NCI-H460 (cell line): ENCODE measurements at places on chromosomes 11 and 22. TPM values are rescaled to one million over a fixed set of nuclear protein-coding genes. Genes with fewer than 3 reads are reported as not detected.

DNA sequence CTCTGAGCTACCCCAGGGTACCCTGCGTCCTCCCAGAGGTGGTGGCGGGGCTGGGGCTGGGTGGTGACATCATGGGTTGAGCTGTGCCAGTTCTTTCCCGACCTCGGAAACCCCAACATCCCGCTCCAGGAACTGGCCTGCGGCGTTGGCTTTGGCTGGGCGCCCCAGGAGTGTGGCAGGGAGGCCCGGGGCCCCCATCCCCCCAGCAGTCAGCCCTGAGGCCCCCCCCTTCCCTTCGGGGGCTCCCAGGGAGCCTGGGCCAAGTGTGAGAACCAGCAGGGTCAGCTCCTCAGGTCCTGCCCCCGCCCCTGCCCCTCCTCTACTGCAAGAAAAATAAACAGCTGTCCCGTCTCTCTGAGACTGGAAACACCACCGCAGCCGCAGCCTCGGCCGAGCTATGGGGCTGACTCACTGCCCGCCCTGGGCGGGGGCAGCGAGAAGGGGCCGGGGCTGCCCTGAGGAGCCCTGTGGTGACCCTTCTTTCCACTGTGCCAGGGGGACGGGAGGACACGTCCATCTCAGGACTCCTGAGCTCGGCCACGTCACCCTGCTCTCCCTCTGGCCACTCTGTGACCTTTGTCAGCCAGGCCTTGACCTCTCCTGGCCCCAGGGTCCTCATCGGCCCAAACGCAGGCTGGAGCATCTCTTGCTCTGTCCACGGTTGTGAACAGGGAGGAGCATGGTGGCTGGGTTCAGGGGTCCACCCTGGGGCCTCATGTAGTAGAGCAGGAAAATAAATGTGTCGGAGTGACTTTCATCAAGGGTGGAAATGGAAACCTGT is 73.4 kb downstream of the WNT7B start:
- no peak for DNase-seq

- DNase-seq = no peak
Measured at GRCh38 chr11:125627236-125627910, 2.4 kb downstream of the CHEK1 start.

- no peak for DNase-seq
Measured at GRCh38 chr22:40620464-40621046, 16.0 kb downstream of the MRTFA start.

GRCh38 chr11:44559207-44559939 is 6.1 kb upstream of the CD82 start:
- no peak for DNase-seq

Gene BATF2
- total RNA-seq = 1.6 TPM in 2 replicates

Gene CDCA5
- total RNA-seq = 20.3 and 25.2 TPM in 2 replicates

DNA sequence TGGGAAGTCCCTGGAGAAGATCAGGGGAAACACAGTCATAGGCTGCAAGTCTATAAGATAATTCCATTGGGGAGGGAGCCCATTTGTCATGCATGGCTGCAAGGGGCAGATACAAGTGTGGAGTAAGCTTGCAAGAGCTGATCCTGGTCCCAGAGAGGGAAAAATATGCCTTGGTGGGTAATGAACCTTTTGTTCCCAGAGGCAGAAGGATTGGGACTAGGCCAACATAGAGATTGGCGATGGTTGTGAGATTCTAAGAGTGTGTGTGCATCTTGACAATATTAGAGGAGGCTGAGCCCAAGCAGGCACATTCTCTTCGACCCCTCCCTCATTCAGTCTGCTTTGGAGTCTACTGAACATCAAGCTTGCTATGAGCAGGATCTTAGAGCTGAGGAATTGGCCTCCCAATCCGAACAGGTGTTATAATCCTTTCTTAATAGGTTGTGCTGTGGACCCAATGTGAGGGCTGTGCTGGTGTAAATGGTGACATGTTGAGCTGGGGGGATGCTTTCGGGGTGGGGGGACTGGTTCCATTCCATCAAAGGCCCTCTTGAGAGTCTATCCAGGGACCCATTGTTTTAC is 18.4 kb downstream of the MIAT start:
- no peak for DNase-seq

DNA sequence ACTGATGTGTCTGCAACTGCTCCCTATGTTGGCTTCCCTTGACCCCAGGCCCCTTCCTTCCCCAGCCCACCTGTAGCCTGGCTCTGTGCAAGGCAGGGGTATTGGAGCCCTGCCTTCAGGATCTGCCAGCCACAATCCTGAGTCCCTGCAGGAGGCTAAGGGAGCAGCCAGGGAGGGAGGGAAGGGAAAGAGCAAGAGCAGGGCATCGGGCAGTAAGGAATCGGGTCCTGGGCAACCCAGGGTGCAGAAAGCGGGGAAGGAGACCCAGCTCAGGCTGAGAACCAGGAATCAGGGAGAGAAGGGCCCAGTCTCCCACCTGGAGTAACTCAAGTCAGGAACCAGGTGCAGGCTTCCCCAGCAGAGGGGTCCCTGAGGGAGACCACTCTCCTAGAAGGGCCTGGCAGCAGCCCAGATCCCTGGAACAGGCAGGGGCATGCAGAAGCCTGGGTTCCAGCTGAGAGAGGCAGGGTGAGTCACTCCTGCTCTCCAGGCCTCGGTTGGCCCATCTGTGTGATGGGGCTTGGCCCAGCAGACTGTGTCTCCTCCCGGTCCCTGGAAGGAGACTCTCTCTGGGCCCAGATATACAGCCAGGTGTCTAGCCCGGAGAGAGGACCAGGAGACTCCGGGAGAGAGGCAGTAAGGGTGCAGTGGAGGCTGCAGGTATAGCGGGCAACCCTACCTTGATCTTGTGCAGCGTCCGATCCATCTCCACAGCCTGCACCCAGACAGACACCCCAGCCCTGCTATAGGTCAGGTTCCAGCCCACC is 13.4 kb downstream of the STARD10 start:
- DNase-seq = no peak

DNA sequence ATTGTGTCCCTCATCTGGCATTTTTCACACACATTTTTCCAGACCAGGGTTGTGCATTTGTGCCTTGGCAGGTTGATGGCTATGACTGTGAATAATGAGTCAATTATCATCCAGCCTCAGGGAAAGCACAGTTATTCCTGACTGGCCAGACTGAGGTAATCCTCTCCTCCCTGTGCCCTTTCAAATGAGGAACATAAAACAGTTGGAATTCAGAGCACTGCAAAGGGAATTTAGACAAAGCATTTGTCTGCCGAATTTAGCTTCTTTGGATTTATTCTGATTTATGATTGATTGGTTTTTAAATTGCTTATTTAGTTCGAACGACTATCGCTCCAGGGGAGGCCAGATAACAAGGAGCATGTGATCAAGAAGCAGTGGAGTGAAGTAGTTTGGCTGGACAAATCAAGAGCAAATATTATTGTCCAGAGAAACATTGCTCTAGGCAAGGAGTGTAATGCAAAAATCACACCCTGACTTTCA is 30.8 kb upstream of the RAG2 start:
- no peak for DNase-seq

DNA sequence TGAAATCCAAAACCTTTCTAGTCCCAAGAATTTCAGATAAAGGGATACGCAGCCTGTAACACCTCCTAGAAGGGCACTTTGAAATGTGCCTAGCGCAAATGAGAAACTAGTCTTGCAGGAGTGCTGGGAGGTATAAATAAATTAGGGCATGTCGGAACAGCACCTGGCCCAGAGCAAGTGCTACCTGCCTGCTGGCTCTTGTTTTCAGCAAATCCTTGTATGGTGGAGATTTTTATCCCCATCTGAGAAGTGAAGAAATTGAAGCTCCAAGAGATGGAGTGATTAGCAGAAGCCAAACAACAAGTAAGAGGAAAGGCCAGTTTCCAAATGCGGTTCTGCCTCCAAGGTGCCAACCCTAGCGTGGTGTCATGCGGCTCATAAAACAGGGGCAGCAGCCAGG is 36.7 kb upstream of the TFIP11 start:
- DNase-seq = no peak

DNA sequence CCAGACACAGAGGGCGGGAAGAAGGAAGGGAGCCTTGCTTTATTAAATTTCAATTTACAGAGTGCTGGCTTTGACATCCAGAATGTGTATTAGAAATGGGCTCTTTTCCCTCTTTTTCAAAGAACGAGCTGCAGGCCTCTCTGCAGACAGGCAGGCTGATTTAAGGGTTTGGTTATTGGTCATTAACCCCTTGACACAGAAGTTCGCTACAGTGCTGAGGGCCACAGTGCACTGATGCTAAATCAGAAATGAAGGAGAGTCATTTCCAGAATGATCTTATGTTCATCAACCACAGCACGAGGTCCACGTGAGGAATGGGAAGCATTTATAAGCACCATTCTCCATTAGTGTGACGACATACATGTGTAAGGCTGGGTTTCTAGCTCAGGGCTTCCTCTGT is 51.8 kb downstream of the CSNK2A3 start:
- DNase-seq = no peak

DNA sequence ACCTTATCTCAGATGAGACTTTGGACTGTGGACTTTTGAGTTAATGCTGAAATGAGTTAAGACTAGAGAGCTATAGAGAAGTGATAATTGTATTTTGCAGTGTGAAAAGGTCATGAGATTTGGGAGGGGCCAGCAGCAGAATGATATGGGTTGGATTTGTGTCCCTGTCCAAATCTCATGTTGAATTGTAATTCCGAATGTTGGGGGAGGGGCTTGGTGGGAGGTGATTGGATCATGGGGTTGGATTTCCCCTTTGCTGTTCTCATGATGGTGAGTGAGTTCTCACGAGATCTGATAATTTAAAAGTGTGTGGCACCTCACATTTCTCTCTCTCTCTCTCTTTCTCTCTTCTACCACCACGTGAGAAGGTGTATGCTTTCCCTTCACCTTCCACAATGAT is 777.8 kb upstream of the LUZP2 start:
- DNase-seq = no peak

DNA sequence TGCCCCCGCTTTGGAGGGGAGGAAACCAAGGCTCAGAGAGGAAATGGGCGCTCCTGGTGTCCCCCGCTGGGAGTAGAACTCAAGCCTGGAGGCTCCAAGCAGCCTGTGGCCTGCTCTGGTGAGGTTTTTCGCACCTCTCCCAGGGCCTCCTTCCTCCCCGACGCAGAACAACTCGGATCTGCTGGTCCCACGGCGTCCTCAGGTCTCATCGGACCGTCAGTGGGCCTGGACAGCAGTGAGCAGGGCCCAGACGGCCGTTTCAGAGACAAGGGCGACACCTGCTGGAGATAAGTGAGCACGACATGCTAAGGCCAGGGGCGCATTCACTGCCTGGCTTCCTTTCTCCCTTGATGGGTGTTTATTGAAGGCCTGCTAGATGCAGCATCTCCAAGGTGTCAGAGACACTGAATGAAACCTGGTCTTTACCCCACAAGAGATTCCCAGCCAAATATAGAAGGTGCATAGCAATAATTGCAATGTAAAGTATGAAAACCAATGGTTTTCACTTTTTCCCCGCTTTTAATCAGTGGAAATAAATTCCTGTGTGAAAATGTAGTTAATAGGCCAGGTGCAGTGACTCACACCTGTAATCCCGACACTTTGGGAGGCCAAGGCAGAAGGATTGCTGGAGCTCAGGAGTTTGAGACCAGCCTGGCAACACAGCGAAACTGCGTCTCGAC is 26.9 kb upstream of the CD82 start:
- DNase-seq = peak; percentile 63

DNA sequence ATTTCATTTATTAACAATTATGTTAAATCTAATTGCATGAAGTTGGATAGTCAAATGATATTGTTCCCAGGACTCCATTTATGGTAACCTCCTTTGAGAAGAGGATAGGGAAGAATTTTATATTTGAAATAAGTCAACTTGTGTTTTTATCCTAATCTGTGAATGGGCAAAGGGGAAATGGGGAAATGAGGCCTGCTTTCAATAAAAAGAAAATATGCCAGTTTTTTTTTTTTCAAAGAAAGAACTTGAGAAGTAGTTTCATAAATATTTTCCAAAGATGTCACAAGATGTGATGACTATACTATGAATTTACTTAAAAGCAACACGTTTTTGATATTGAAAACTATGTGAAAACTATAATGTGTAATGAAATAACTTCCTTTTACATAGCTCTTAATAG is 201.8 kb downstream of the TMEM135 start:
- no peak for DNase-seq

GRCh38 chr11:61985869-61986268 is 18.4 kb upstream of the FTH1 start:
- DNase-seq = no peak

GRCh38 chr22:46070803-46071450 is 79.4 kb upstream of the PPARA start:
- peak; percentile 57 for DNase-seq

Gene GP1BB
- 3.9 and 4.5 TPM in 2 replicates for total RNA-seq

DNA sequence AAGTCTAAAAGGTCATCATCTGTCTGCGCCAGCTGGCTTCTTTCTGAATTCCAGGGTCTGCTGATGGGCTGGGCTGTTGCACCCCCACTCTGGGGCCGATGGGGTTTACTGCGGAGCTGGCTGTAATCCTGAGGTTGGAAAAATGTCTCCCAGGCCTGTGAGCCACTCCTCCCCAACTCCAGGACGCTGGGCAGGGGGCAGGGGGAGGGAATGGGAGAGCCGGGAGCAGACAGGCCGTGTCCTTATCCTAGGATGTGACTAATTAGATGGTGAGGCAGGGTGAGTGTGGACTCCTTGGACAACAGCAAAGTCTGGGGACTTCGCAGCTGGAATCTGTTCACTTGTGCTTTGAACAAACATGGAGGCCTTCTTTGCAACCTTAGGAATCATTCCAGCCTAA is 48.7 kb downstream of the LRRC32 start:
- no peak for DNase-seq

- DNase-seq = no peak
Measured at GRCh38 chr22:48974443-48975315, 853.0 kb downstream of the BRD1 start.

GRCh38 chr11:93589347-93589746 is 46.2 kb upstream of the SMCO4 start:
- no peak for DNase-seq

Gene SF1
- total RNA-seq = 72.2 and 90.0 TPM in 2 replicates

DNA sequence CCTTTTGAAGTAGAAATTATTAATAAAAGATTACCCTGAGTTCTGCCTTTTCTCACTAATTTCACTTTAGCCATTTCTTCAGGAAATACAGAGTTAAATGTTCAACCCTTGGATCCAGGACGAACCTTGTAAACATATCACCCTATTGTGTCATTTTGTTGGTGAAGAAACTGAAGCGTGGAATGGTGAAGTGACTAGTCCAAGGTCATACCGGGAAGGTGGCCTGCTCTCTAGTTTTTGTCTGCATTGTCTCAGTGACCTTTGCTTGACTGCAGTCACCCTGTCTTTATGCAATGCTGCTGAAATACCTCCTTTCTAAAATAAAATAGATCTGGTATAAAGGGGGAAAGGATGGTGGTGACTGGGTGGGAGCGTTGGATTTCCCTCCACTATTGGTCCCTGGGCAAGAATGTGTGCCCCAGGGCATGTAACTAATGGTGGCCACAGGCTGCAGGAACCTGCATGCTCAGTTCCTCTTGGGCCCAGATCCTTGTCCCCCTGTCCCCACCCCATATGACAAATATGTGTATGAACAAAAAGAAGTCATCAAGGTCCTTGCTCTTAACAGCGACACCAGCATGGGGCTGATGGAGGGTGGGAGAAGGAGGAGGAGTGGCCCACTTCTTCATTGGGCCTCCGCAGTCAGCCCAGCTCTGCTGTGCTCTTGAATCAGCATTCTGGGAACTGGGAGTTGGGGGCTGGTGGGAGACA is 977 bp upstream of the SORL1-AS1 start:
- DNase-seq = no peak

- DNase-seq = no peak
Measured at GRCh38 chr11:46377290-46377689, 4.2 kb upstream of the MDK start.

GRCh38 chr11:77814848-77815247 is 5.7 kb downstream of the RSF1 start:
- no peak for DNase-seq
